NK-92 treated with Interleukin-12 subunit alpha and Interleukin-12 subunit beta, amount 100 ng/mL, for 24 hours (cell line): ENCODE measurements at places on chromosomes 6 and 20.
A peak's percentile ranks its signal among the peaks of the same experiment; 100 is the strongest.

DNA sequence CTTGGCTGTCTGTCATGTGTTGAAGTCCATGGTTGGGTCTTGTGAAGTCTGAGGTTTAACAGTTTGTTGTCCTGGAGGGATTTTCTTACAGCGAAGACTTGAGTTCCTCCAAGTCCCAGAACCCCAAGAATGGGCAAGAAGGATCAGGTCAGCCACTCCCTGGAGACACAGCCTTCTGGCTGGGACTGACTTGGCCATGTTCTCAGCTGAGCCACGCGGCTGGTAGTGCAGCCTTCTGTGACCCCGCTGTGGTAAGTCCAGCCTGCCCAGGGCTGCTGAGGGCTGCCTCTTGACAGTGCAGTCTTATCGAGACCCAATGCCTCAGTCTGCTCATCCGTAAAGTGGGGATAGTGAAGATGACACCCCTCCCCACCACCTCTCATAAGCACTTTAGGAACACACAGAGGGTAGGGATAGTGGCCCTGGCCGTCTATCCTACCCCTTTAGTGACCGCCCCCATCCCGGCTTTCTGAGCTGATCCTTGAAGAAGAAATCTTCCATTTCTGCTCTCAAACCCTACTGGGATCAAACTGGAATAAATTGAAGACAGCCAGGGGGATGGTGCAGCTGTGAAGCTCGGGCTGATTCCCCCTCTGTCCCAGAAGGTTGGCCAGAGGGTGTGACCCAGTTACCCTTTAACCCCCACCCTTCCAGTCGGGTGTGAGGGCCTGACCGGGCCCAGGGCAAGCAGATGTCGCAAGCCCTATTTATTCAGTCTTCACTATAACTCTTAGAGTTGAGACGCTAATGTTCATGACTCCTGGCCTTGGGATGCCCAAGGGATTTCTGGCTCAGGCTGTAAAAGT lies 43.5 kb downstream of the SIRPA start:
- peak; percentile 60 for DNase-seq

GRCh38 chr6:39166189-39166911 lies 51.4 kb upstream of the SAYSD1 start:
- DNase-seq, result peak; percentile 72

DNA sequence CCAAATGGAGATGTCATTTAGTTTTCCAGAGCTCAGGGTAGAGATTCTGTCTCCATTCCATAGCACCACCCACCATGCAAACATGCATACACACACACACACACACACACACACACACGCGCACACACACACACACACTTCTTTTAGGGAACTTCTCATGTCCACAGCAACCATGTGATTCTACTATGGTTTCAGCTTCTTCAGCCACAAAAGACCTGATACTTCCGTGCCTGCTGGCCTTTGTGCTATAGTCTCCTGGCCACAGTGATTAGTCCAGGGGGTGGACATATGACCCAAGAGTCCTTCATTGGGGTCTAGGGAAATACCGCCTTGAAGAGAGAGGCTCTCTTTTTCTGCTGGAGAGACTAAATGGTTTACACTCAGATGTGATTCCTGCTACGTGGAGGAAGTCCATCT lies 53.5 kb downstream of the CARMIL1 start:
- DNase-seq, result no peak

DNA sequence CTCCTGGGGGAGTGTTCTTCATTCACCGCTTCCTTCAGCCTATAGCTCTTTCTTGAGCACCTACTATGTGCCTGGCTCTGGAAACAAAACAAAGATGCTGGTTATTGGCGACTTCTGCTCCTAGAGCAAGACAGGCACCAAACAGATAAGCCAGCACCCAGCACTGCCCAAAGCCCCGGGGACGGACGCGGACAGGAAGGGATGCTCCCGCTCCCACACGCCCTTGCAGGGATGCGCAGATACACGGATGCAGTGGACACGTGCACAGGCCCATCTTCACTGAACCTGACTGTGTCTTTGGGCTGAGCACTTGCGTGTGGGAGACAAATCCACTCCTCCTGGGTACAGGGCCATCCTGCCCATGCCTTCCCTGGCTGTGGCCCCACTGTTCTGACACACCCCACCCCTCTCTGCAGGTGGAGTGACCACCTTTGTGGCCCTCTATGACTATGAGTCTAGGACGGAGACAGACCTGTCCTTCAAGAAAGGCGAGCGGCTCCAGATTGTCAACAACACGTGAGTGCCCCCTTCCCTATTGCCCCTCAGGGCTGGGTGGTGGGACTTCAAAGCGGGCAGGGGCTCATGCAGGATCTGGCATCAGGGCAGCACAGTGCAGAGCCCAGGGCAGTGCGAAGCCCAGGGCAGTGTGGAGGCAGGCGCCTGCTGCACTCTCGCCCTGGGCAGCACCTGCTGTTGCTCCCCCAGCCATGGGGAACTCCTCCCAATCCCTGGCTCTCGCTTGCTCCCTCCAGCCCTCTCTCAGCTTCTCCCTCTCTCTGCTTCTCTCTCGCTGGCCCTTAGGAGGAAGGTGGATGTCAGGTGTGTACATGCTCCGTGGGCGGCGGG lies 39.9 kb downstream of the SRC start:
- no peak for DNase-seq

- no peak for DNase-seq
These were observed 143.3 kb downstream of the PRL start for GRCh38 chr6:22153384-22154158.

DNA sequence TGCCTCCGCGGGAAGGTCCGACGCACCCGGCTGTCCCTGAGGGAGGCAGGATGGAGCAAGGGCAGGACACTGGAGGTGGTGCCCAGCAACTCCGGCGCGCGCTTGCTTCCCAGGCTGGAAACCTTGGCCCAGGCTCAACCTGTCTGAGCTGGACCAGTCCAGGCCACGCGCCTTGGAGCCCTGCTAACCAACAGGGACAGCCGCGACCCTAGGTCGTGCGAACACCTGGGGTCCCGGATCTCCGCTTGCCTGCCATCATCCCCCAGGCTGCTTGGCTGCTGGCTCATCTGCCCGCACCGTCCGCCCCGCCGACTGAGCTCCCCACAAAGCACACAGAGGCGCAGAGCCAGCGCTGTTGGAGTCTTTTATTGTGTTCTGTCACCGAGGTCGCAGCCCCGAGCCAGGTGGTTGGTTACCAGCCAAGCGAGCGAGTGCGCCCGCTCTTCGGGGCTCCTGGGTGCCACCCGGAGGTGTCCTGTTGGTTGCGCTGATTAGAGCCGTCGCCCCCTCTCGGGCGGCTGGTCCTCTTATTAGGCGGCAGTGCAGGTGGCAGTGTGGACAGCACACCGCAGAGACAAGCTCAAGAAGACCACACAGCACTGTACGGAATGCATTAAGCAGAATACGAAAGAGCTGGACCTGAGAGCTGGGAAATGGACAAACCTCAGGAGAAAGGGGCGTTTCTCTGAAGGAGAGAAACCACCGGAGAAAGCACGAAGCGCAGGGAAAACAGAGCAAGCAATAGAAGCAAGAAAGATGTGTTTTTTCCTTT lies 3.8 kb downstream of the COL12A1 start:
- DNase-seq, result no peak

DNA sequence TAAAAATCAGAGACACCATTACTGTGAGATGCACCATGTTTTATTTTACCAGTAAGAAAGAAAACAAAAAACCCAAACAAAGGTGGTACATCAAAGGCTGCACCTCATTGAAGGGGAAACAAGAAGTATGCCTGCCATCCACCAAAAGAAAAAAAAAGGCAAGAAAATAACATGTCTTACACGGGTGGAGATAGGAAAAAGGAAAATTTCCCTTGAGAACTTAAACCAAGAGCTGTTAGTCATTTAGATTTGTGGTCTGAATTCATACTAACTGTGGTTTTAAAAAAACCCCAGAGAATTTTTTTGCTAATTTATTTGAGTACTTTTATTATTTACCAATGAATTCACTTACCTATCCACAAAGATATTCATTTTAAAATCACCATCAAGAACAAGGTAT lies 144.0 kb downstream of the LRRC1 start:
- DNase-seq, result no peak

DNA sequence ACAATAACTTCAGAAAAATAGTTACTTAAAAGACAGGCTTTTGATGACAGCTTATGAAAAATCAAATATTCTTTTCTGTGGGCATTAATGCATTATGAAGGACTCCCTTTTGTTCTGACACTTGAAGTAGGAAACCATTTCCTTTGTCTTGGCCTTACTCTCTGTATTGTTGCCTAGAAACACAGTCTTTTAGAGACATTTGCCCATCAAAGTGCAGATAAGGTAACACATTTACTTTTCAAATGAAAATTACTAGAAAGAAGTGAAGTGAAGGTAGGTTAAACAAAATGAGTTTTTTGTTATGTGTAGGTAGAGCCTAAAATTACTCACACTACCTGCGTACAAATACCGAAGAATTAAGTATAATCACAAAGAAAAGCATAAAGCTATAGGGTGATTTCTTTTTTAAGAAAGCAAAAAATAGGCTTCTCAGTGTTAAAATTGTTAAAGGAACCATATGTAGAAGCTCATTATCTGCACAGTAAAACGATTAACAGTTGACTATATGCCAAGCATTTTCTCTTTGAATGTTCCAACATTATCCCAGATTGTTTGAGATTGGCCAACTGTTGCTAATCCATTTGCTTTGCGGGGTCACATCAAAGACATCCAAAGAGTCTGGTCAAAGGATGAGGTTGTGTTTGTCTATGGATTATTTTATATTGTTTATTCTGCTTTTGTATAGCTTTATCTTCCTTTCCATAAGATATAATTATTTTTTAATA lies 542.0 kb upstream of the RNF217 start:
- no peak for DNase-seq

DNA sequence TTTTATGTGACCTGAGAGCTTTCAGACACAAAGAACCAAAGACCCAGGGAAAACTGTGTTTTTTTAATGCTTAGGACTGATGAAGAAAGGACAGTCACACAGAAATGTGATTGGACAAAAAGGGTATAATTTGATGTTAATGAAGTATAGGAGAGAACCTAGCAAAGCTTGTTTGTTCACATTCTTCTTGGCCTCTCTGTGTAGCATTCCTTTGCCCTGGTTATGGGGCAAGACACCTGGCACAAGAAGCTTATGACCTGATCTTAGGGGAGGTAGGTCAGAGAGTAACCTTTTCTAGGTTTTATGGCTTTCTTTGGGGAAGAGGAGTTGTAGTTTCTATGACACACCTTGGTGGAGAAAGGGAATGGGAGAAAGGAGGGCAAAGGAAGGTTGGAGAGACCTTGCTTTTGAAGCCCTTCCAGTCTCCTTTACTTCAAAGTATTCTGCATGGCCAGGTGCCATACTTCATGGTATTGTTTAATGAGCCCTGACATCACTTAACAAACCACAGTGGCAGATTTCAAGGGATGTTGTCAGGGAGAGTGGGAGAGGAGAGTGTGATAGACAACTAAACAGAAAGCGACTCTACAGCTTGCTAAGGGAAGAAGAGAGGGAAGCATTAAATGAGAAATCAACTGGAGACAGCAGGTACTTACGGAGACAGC lies 701.8 kb upstream of the FLRT3 start:
- DNase-seq, result no peak

DNA sequence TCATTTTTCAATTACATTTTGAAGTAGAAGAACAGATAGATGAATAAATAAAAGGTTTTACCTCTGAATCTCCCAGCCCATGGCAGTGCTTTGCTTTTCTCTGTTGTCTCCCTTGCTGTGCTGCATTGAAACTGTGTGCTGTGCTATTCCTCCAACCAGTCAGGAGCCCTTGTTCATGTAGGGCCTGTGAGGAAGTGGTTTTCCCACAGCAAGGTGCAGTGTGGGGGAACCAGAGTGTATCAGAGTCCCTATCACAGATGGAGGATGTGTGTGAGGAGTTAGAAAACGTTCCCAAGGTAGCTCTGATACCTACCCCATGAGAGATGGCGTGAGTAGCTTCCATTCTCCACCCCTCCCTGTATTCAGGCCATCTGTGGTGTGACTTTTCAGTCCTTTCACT lies 72.8 kb upstream of the RALGAPA2 start:
- no peak for DNase-seq

- no peak for DNase-seq
These were observed at the start of gene BMP2 for GRCh38 chr20:6767536-6768227. Gene BMP2 (plus strand): TSS chr20:6767686. CDS start chr20:6770127, 2,441 bp downstream.

- DNase-seq, result no peak
These were observed 823.9 kb downstream of the PHF3 start for GRCh38 chr6:64459411-64459944.

DNA sequence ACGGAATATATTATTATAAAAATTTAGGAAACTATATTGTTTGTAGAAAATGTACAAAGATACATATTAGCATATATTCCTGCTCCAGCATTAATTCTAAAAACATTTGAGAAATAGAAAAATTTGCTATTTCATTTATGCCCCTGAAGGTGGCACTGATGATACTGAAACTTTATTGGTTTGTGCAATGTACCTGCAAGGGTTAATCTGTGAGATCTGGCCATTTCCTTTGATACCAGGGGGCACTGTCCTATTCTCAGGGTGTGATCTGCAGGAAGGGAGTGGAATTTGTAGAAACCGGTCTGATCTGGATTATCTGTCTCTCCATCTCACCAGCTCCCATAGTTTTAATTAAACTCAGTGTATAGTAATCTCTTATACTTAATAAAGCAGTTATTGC lies 625.1 kb upstream of the IMPG1 start:
- no peak for DNase-seq

DNA sequence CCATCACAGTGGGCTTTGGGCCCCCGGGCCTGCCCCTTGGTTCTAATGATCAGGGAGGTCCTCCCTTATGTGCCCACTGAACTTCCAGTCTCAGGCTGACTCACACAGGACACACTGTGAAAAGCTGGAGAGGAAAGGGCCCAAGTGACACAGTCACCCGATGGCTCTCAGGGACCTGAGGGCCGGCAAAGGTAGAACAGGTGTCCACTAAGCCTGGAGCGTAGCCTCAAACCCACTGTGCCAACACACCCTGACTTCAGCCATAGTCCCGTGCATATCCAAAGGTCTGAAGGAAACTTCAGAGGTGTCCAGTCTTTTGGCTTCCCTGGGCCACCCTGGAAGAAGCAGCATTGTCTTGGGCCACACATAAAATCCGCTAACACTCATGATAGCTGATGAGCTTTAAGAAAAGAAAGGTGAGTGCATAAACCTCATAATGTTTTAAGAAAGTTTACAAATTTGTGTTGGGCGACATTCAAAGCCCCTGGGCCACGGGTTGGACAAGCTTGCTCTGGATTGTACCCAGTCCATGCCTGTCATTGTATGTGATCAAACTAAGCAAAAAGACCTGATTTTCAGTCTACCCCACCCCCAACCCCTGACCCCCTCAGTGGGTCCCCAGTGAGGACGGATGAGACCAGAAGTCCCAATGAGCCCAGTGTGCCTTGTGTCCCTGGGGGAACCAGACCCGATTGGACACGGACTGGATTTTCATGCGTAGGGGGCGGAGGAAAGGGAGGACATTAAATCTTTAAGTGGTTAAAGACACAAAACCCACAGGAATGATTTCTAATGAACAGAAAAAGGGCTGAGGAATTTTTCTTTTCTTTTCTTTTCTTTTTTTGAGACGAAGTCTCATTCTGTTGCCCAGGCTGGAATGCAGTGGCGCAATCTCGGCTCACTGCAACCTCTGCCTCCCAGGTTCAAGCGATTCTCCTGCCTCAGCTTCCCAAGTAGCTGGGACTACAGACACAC lies 6.1 kb downstream of the RAMACL start:
- no peak for DNase-seq

- no peak for DNase-seq
These were observed 91.4 kb upstream of the ARID1B start for GRCh38 chr6:156685823-156686222.
